ENCODE measurements at places on chromosomes 16 and 17.
A peak's percentile ranks its signal among the peaks of the same experiment; 100 is the strongest.

- DNase-seq, result peak; percentile 96
Observed at GRCh38 chr16:85202631-85203461, 90.6 kb upstream of the CIBAR2 start.

- no peak for DNase-seq
Observed at GRCh38 chr16:1790611-1791255, 2.8 kb downstream of the IGFALS start.

GRCh38 chr17:43092901-43093300 lies 32.3 kb downstream of the BRCA1 start:
- peak; percentile 9 for DNase-seq

DNA sequence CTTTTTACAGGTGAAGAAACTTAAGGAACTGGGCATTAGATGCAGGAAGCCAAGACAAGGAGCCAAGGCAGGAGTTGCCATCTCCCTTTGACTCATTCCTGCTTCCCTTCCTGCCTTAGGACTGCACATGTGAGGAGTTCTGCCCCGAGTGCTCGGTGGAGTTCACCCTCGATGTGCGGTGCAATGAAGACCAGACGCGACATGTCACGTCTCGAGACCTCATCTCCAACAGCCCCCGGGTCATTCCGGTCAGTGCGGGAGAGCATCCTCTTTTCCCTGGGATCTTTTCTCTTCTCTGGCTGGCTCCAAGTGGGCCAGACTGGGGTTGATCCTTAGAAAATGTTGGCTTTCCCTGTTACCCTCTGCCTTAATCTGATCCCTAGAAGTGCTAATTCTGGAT lies 6.6 kb downstream of the POLR2C start:
- DNase-seq, result no peak

GRCh38 chr16:17951378-17951777 lies 385.2 kb downstream of the NPIPA8 start:
- DNase-seq, result peak; percentile 56

DNA sequence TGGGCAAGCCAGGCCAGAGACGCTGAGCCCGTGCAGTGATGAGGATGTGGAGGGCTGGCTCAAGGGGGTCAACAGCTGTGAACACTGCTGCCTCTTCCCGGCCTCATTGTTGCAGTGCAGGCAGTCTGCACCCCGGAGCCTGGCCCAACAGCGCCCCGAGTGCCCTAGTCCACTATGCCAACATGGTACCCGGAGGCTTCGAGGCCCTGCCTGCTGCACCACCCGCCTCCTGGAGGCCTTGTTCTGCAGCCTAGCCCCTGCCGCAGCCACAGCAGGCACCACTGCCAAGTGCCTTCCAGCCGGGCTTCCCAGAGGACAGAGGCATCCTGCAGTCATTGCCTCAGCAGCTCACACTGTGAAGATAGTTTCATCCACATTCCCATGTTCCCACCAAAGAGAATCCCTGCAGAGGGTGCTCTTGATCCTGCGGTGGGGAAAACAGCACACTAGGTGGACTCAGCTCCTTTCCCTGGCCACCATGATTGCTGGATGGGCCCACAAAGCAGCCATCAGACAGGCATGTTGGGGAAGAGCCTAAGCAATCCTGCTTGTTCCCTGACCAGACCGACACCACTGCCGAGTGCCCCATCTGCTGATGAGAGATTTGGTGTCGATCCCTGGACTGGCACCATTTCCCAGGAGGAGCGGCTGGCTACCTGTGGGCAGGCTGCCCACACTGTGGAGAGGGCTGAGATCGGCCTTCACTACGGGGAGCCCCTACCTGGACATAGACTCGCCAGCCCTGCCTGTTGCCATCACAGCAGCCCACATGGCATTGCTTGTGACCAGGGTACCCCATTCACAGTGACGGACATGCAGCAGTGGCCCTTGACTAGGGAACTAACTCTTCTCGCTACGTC lies 44.9 kb downstream of the USP22 start:
- no peak for DNase-seq

DNA sequence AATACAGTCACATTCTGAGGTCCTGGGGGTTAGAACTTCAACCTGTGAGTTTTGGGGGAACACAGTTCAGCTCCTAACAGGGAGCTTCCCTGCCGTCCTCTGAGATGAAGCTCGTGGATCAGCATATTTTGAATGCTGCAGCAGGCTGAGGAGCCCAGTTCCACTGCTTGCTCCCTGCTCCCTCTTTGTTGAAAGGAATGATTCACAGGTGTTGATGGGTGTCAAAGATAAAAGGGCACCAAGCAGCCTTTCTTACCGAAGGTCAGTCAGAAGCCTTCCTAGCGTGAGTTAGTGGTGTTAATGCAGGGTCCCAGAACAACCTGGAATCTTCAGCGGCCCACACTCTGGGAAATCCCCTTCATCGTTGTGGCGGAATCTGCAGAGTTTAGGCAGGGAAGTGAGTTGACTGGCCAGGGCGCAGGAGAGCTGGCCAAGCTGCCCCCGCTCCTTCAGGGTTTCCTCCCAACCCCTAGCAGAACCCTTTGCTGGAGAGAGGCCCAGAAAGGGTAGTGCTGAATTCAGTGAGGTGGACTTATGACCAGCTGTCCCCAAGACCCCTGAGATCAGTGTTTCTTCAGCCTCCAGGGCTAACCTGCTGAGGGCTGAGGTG lies 114.8 kb downstream of the GNAO1 start:
- no peak for DNase-seq

- peak; percentile 72 for DNase-seq
Observed at GRCh38 chr17:76371656-76372628, 12.5 kb upstream of the SPHK1 start.

DNA sequence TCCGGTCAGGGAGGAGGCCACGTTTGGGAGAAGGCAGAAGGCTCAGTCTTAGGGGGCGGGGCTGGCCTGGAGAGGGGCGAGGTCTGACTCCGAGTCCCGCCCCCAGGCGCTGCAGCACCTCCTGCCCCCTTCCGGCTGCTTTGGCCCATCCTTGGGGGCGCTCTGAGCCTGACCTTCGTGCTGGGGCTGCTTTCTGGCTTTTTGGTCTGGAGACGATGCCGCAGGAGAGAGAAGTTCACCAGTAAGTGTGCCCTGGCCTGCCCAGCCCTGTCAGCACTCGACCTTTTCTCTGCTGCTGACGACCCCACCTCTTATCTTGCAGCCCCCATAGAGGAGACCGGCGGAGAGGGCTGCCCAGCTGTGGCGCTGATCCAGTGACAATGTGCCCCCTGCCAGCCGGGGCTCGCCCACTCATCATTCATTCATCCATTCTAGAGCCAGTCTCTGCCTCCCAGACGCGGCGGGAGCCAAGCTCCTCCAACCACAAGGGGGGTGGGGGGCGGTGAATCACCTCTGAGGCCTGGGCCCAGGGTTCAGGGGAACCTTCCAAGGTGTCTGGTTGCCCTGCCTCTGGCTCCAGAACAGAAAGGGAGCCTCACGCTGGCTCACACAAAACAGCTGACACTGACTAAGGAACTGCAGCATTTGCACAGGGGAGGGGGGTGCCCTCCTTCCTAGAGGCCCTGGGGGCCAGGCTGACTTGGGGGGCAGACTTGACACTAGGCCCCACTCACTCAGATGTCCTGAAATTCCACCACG lies 1.5 kb downstream of the TNFRSF12A start:
- peak; percentile 91 for DNase-seq

DNA sequence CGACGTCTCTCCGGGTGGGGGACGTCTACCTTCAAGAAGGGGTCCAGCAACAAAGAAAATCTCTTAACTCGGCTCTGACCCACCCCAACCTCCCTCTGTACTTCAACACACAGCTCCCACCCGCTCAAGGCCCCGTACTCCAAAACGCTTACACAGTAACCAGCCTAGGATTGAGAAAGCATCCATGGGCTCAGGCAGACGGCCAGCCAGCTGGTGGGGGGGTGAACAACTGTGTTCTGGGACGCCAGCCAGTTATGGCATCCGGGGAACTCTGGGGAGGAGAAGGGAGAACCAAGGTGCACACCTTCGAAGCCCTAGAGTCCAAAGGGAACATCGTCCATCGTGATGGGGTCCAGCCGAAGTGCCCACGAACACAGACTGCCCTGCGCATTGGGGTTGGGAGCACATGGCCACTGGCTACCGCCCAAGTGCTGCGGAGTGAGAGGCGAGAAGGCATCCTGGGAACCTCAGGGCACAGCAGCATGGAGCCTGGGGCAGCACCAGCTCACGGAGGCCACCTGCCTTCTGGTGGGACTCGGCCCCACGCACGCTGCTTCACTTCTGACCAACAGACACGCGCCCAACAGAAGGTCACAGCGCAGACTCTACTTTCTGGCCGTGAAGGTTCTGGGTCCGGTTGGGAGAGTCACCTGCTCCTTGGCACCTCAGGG lies 14.3 kb downstream of the SLC16A3 start:
- DNase-seq, result peak; percentile 88

- no peak for DNase-seq
Observed at GRCh38 chr17:79280866-79281572, 206.4 kb downstream of the ENGASE start.

DNA sequence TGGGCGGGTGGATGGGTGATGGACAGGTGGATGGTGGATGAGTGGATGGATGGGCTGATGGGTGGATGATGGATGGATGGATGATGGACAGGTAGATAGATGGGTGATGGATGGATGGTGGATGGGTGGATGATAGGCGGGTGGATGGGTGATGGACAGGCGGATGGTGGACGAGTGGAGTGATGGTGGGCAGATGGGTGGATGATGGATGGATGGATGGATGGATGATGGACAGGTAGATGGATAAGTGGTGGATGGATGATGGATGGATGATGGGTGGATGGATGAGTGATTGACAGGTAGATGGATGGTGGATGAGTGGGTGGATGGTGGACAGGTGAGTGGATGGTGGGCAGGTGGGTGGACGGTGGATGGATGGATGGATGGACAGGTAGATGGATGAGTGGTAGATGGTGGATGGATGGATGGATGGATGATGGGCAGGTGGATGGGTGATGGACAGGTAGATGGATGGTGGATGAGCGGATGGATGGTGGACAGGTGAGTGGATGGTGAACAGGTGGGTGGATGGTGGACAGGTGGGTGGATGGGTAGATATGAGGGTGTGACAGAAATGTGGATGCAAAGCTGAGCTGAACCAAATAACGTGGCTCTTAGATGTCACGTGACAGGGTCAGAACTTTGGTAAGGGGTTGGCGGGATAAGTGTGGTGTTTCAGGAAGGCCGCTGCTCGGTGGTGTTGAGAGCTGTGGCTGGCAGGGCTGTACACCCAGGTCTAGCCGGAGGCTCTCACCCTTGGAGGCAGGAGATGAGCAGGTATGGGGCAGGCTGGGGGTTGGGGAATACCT lies 234.3 kb upstream of the CIBAR2 start:
- no peak for DNase-seq

GRCh38 chr17:61947367-61948078 lies 19.7 kb upstream of the INTS2 start:
- DNase-seq, result no peak

GRCh38 chr16:5060073-5060641 lies 5.6 kb downstream of the C16orf89 start:
- no peak for DNase-seq
